ENCODE measurements at places on chromosomes 13 and 19. TPM values are rescaled to one million over a fixed set of nuclear protein-coding genes. Genes with fewer than 3 reads are reported as not detected.

Gene GRK1
- not detected for polyA plus RNA-seq

Gene GJB6
- polyA plus RNA-seq: 12.4 TPM

Gene UTP14C
- polyA plus RNA-seq: 2.6 TPM

Gene SLC46A3
- polyA plus RNA-seq: 7.7 TPM

DNA sequence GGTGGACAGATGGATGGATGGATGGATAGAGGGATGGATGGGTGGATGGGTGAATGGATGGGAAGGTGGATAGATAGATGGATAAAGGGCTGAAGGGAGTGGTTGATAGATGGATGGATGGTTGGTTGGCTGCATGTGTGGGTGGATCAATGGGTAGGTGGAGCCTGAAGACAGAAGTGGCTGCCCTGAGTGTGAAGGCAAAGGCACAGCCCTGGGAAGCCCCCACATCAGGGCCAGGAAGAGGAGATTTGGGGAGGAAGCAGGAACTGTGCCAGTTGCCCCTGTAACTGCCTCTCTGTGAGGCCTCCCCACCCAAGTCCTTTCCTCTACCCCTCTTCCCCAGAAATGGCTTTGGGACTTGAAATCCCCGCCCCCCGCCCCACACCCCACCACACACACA is 43.4 kb upstream of the NFIC start:
- DNase-seq: no peak

DNA sequence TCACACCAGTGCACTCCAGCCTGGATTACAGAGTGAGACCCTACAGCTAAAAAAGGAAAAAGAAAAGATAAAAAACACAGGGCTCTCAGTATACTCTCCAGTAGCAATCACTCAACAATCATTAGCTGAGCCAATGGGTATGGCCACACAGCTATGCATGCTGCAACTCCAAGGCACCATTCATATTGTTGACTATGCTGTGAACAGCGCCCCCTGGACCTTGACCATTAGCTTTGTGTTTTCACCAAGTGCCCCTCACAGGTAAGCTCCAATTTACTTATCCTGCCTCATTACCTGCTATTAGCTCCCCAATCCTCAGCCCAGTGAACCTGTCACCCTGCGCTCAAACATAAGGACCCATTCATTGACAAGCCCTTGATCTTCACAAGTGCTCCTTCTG is 35.8 kb downstream of the ZIC5 start:
- no peak for DNase-seq

DNA sequence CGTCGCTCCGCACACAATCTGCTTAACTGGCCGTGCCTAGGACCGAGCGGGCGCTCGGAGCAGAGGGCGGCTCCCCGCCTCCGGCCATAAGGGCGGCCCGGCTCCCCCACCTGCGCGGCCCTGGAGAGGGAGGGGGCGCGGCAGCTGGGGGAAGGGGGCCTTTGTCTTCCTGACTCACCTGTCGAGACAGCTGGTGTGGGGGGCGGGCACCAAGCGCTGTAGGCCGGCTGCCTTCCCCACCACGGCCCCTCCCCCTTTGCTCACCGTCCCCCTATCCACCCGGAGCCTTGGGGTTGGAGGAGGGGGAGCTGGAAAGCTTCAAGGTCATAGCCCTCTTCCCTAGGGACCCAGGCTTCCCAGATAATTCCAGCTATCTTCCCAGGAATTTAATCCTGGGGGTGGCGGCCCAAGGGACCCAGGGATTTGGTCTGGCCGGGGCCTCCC is 1.2 kb downstream of the VASP start:
- DNase-seq: peak; percentile 33

- peak; percentile 82 for DNase-seq
Measured at GRCh38 chr19:41310033-41310831, at the start of gene CCDC97. TSS of gene CCDC97 (plus strand) at chr19:41310172. CDS start at chr19:41310311, 139 bp downstream.

GRCh38 chr19:57888560-57889231 is at the start of gene ZNF814:
TSS of gene ZNF814 (minus strand) at chr19:57889037. CDS start at chr19:57888802, 235 bp downstream.
- peak; percentile 83 for DNase-seq

- DNase-seq: no peak
Measured at GRCh38 chr13:55820817-55821216, 1319.9 kb upstream of the PRR20A start.

- DNase-seq: no peak
Measured at GRCh38 chr13:73851104-73851503, 283.1 kb downstream of the KLF12 start.

GRCh38 chr13:33466262-33466661 is 180.7 kb upstream of the STARD13 start:
- DNase-seq: no peak

- DNase-seq: no peak
Measured at GRCh38 chr19:2775556-2776430, 7.3 kb downstream of the SGTA start.

DNA sequence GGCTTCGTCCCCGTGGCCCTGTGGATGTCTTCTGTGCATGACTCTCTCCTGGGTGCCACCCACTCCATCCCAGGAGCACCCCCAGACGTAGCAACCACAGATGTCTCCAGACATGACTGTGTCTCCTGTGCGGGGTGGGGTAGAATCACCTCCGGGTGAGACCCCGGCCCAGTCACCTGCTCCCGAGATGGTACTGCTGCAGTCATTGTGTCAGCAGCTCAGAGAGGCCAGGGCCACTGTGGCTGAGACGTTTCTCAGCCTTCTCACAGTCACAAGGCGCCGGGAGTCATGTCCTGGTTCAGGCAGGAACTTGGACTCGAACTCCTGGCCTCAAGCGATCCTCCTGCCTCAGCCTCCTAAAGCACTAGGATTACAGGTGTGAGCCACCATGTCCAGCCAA is 16.6 kb downstream of the NCLN start:
- no peak for DNase-seq

DNA sequence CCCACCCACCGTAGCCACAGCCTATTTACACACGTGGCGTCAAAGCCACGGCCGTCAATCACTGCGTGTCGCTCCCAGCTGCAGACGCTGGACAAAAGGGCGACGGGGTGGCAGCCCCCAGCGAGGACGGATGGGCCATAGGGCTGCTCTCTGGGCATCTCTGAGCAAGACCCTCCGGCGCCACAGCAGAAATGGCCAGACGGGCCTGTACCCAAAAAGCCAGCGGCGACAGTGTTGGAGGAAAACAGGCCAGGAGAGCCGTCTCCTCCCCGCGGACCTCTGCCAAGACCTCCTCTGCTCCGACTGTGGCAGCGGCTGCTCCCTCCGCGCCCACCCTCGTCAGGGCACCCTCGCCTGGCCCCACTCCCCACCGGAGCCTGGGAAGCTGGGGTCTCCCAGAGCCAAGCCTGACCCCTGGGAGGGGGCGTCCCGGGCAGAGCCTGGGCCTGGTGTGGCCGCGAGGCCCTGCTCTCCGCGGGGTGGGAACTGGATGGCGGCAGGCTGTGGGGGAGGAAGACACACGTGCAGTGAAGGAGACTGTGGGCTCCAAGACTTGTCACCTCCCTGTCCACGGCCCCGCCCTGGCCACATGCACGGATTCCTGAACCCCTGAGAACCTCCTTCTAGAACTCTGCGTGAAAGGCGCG is 2.7 kb downstream of the C2CD4C start:
- DNase-seq: no peak

GRCh38 chr13:35894636-35895035 is 236.5 kb downstream of the DCLK1 start:
- DNase-seq: no peak

DNA sequence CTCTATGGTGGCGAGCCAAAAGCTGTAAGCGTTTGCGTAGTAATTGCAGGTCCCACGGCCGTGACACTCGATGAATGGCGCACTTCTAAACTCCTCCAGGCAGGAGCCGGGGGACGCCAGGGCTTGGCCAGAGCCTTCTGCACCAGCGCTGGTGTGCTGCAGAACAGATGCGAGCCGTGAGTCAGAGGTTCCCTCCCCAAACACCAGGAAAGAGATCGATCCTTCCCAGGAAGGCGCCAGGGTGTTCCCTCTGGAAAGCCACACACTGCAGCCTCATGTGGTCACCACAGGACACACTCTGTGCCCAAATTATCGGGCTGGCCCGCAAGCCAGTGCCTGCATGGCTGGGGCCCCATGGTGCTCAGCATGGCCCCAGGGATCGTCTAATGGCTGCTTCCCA is 154.6 kb downstream of the COL4A1 start:
- no peak for DNase-seq

- DNase-seq: no peak
Measured at GRCh38 chr19:56091751-56092546, 29.1 kb downstream of the ZNF787 start.

DNA sequence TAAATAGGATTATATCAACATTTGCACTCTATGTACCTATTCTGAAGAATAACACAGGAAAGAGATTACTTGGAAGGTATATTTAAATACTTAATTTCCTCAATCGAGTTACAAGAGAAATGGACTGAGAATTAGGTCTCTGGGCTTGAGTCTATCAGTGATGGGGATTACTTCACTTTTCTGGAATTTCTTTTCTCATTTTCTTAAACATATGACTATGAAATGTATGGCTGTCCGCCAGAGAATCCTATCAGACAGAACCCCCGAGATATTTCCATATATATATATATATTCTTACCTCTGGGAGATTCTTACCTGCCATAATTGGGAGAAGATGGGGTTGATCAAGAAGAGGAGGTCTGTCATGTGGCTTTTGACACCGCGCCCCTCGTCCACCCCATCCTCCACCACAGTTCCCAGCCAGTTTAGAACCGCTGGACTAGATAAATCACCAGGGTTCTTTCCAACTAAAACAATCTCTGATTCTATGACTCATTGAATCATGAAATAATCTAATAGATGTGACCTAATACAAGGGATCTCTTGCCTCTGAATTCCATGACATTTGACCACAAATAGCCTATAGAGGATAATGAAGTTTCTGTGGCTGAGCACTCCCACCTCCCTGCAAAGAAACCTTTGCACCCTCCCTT is 231.3 kb downstream of the TBC1D4 start:
- DNase-seq: peak; percentile 79

DNA sequence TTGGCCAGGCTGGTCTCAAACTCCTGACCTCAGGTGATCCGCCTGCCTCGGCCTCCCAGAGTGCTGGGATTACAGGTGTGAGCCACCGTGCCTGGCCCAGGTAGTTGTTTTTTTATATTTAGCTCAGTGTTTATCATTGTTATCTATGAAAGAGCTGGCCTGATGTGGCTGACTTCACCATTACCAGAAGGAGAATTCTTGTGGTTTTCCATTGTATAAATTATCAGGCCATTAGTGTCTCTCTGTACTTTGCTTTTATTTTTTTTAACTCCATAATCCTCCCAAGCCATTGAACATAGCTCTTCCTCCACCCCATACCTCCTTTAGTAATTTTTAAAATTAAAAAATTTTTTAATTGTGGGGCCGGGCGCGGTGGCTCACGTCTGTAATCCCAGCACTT is 24.2 kb downstream of the CERS4 start:
- no peak for DNase-seq

DNA sequence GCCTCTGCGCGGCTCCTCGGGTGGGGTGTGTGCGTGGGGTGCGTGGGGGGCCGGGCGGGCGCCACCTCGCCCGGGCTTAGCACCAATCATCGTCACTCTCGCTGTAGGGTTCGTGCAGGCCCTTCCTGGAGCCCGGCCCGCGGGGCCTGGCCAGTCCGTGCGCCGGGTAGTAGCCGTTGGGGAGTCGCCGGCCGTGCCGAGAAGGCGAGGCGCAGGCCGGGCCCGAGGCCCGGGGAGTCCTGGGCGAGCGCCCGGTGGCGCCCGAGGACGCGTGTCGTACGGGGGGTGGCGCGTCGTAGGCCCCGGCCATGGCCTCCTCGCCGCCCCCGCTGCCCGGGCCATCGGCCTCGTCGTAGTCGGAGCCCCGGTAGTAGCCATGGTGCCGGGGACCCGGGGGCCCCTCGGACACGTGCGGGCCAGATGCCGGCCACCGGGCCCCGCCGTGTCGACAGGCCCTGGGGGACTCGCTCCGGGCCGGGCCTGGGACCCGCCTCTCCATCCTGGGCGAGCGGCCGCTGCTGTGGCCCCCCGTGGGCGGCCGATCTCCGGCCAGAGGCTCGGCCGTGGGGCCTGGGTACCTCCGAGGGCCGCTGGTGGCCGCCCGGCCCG is 57.1 kb downstream of the IER2 start:
- DNase-seq: no peak

DNA sequence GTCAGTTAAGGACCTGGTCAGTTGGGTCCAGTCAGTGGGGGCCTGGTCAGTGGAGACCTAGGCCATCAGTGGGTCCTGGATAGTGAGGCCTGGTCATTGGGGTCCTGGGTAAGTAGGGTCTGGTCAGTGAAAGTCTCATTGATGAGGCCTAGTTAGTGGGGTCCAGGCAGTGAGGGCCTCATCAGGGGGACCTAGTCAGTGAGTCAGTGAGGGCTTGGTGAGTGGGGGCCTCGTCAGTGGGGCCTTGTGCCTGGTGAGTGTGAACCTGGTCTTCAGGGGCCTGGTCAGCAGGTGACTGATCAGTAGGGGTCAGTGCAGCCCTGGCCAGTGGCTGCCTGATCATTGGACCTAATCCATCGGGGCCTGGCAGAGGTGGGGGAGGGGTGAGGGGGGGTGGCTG is 42.6 kb upstream of the TPM4 start:
- no peak for DNase-seq

DNA sequence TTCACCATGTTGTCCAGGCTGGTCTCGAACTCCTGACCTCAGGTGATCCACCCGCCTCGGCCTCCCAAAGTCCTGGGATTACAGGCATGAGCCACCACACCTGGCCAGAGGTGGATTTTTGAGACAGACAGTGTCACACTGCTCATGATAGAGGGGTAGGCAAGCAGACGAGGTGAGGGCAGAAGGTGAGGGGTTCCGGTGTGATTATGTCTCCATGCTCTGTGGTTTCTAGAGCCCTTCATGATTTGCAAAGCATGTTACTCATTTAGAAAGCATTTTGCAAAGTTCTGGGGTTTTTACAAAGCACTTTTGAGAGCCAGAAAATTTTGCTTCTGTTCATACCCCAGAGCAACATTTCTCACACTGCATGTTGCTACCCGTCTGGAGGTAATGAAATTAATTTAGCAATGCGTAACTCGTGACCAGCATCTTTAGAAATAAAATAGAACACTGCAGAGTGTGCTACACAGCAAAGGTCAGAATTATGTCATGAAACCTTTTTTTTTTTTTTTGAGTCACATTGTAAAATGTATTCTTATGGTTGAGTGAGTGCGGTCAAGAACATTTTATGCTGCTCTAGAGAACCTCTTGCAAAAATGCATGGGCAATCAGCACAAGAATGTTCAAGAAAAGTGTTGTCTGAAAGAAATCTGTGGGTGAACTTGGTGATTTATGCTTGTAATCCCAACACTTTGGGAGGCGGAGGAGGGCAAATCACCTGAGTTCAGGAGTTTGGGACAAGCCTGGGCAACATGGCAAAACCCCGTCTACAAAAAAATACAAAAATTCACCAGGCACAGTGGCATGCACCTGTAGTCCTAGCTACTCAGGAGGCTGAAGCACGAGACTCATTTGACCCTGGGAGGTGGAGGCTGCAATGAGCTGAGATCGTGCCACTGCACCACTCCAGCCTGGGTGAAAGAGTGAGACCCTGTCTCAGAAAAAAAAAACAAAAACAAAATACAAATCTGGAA is 58.0 kb downstream of the MAP4K1 start:
- DNase-seq: peak; percentile 99

Data from foreskin keratinocyte (primary cell).